Cardiac septum (tissue), 1 donor: ENCODE measurements at places on chromosomes 7 and 10. TPM values are rescaled to one million over a fixed set of nuclear protein-coding genes. Genes with fewer than 3 reads are reported as not detected.
A peak's percentile ranks its signal among the peaks of the same experiment; 100 is the strongest.

- no peak for DNase-seq
Observed at GRCh38 chr10:88239212-88239611, 343.9 kb downstream of the RNLS start.

DNA sequence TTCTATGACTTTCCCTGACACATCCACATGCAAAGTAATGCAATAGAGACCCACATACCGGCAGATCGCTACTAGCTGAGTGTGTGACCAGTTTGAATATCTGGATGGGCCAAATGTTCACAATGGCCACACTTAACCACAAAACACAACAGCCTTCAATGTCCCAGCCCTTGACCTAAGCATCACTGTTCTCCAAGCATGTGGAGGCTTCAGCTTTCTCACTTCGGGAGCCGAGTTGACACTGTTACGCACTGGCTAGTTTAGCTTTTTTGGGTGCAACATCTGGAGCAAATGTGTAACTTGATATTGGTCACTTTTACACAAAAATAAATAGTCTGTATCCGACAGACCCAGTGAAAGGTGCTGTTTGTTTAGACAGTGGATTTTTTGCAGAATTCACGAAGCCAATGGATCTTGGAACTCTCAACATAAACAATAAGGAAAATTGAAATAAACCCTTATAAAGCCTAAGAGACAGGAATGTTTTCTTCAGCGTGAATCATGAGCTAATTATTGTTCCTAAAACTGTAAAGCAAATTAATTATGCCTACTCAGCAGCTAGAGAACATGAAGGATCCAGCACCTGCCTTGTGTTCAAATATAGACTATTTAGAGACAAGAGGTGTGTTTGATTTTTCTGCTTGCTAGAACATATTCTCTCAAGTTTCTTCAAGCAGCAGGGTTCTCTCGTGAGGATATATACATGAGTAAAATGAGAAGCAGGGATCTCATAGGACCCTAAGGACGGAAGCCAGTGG is 117.6 kb upstream of the JCAD start:
- DNase-seq, result no peak

- no peak for DNase-seq
Observed at GRCh38 chr10:12699258-12699700, 302.2 kb downstream of the CCDC3 start.

Gene MRLN
- not detected for total RNA-seq

Gene SEMA4G
- total RNA-seq, result 1.0 TPM

Gene PRLHR
- not detected for total RNA-seq

GRCh38 chr7:22001345-22002004 is 55.8 kb upstream of the CDCA7L start:
- DNase-seq, result no peak

GRCh38 chr7:31991846-31992245 is 78.4 kb downstream of the PDE1C start:
- DNase-seq, result no peak

GRCh38 chr10:131824371-131825149 is 76.2 kb upstream of the PPP2R2D start:
- DNase-seq, result peak; percentile 65

DNA sequence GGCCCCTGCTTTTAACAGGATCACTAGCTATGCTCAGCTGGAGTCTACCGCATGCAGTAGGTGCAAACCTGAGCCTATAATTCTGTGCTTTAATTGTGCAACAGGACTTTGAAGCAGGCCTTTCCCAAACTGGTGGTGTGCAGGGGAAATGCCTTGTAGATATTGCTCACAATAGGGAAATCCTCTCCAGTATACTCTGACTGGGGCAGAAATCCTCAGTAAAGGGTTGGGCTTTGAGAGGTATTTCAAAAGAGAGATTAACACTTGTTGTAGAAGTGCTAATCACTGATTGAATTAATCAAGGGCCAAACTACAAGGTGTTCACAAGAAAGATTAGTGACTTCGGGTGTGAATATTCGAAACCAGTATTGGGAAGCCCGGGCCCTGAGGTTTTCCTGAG is 58.5 kb upstream of the EXOC6 start:
- no peak for DNase-seq

GRCh38 chr10:27297844-27298521 is 57.4 kb upstream of the ACBD5 start:
- no peak for DNase-seq

Gene STMP1
- total RNA-seq, result 31.4 TPM

GRCh38 chr7:43099750-43100149 is 12.7 kb upstream of the HECW1 start:
- DNase-seq, result no peak

GRCh38 chr10:44952779-44953231 is 6.8 kb upstream of the RASSF4 start:
- no peak for DNase-seq

Gene CAMK2B
- total RNA-seq, result 149 TPM

DNA sequence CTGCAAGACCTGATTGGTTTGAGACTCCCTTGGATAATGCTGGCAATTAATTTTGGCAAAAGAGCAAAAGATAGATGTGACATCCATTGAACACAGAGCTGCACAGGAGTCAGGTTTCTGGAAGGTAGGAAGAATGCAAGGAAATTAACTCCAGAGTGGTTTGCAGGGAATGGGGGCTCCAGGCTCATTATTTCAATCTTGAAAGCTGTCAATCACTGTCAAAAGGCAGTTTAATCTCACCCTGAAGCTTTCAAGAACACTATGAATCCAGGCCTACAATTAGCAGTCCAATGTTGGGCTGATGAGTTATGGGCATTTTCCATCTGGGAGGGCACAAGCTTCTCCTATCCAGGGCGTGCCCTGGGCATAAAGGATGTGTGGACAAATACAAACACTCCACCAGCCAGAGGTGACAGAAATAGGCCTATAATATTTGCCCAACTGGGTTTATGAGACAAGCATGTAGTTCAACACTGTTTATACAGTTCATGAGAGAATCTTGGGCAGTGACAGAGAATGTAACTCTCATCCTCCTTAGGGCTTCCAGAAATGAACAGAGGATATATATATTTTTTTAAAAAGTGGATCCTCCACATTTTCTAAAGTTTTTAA is 80.5 kb downstream of the KCNMA1 start:
- no peak for DNase-seq

GRCh38 chr10:110138197-110138812 is 69.1 kb upstream of the MXI1 start:
- no peak for DNase-seq

DNA sequence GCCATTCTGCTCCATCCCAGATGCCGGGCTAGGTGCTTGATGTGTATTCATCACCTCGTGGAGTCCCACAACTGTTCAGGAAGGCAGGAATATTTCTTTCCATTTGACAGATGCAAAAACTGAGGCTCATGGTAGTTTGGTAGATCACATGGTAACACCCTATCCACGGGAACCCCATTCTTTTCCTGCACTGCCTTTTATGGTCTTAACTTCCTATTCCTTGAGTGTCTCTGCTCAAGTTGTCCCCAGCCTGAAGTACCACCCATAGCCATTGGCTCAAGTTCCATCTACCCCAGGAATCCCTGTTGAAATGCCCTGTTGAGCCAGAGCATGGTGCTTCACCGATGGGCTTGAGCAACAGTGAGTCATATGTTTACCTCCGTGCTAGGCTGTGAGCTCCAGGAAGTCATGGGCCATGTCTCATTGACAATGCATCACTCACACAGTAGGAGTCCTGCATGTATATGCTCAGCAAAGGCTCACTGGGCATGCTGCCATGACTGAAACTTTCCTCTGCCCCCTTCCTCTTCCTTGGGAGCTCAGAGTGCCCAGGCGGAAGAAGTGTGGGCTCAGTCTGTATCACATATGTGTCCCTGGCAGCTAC is 71.7 kb upstream of the ADAM12 start:
- DNase-seq, result no peak

DNA sequence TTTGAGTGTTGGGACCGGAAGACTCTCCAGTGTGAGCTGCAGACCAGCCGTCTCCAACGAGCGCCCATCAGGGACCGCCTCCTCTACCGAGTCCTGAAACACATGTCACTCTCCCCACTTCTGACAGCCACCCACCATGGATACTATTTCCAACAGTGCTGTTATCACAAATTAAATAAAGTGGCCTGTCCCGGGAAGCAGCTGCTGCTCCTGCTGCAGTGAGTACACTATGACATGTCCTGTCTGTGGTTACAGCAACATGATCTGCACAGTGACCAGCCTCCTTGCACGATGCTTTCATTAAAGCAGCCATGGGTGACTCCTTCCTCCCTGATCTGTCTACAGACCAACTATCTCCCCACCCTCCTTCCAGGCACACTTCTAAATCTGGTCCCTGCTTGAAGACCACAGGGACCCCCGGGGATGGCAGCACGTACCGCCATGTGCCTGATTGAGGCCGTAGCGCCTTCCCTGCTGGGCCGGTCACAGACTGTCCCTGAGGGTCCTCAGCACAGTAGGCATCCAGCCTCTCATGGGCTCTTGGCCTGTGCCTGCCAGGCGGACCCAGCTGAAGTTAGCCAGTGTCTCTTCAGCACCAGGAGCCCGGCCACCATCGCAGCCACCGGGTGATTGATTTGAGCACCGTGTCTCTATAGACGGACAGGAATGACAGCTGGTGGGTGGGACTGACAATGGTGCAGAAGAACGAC is 58.8 kb downstream of the TCERG1L start:
- DNase-seq, result no peak

Gene DYNC1I1
- total RNA-seq, result 24.3 TPM

GRCh38 chr7:36021367-36021766 is 131.7 kb upstream of the EEPD1 start:
- no peak for DNase-seq

- no peak for DNase-seq
Observed at GRCh38 chr10:119351189-119351588, 143.8 kb downstream of the GRK5 start.

Gene CALML5
- total RNA-seq, result not detected

- DNase-seq, result no peak
Observed at GRCh38 chr7:20030417-20030816, 186.8 kb downstream of the MACC1 start.

Gene ICA1
- total RNA-seq, result 76.0 TPM
